Psoas muscle (tissue), 8 donors: ENCODE measurements at places on chromosomes 6 and 20. TPM values are rescaled to one million over a fixed set of nuclear protein-coding genes. Genes with fewer than 3 reads are reported as not detected.

Gene VSTM2L
- 0.84 TPM for total RNA-seq

DNA sequence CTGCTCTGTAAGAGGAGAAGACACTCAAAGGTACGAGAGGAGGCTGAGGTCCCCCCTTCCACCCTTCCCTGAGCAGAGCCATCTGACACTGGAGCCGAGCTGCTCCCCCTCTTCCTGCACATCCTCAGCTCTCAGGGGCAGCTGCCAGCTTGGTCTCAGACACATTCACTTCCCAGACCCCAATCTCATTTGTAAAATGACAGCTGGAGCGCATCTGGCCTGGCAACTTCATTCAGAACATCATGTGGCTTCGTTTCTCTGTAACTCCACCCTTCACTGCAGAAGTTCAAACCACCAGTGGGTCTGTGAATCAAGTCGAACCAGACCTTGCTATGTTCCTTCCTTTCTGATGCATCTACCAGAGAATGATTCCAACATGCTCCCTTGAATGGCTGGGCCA lies 145.6 kb upstream of the CDH4 start:
- DNase-seq: no peak

Gene GMNN
- total RNA-seq: 4.1 TPM

Gene CTCFL
- total RNA-seq: not detected

DNA sequence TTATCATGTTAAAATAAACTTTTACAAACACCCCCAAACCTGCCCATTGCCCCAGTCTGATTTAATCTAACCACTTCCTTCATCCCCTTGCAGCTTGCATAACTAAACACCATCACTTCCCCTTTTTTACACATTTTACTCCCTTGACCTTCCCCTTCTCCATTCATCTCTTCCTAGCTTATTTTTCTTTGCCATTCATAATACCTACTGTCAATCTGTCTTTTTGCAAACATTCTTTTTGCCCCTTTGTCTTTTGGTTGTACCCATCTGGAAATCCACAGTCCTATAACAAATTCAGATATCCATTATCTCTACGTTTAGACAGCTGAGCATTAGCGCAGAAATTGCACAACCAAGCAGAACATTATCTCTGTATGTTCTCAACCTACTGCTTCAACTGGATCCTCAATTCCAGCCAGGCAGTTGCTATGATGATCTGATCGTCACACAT lies 51.2 kb downstream of the C6orf52 start:
- no peak for DNase-seq

DNA sequence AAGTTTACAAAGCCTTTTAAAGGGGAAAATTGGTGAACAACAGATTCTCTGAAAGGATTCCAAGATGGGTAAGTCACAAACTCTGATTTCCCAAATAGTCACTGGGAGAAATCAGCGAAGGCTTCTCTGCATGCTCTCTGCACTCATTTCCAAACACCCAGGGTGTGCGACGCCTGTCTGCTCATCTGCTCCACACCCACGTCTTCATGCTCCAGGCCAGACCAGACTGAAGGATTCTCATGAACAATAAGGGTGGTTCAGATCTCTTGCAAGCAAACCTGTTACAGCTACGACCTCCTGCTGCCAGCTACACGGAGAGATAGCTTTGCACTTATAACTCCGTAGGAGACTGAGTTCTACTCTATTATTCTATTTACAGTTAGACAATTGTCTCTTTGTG lies 1.4 kb downstream of the MC3R start:
- no peak for DNase-seq

DNA sequence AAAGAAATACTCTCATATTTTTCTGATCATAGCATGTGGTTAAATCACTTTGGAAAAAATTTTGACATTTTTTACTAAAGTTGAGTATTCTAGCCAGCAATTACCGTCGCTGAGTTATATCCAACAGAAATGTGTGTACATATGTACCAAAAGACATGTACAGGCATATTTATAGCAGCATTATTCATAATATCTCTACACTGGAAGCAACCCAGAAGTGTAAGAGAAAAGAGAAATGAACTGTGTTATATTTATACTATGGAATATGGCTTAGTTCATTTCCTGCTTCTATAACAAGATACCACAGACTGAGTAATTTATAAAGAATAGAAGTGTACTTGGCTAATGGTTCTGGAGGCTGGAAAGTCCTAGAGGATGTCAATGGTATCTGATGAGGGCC lies 474.0 kb upstream of the GJE1 start:
- DNase-seq: no peak

Gene VEGFA
- total RNA-seq: 149 TPM

Gene GPLD1
- 0.73 TPM for total RNA-seq

DNA sequence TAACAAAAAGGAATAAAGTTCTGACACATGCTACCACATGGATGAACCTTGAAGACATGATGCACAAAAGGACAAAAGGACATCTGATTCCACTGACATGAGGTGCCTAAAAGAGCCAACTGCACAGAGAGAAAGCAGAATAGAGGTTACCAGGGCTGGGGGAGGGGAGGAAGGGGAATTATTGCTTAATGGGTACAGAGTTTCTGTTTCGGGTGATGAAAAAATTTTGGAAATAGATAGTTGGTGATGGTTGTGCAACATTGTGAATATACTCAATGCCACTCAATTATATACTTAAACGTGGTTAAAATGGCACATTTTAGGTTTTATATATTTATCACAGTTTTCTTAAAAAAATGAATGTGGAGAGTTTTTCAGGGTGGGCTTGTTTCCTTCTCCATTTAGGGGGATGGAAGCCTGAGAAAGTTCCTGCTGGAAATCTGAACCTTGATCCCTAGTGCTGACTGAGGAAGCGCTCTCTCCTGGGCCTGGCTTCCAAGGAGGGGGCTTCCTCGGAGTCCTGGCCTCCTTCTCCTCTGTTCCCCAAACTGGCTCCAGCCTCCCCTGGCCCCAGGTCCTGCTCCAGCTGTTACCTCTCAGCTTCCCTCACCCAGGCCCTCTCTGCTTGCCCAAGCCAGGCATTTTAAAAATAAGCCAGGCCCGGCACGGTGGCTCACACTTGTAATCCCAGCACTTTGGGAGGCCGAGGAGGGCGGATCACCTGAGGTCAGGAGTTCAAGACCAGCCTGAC lies 79.2 kb downstream of the NOL4L start:
- no peak for DNase-seq

DNA sequence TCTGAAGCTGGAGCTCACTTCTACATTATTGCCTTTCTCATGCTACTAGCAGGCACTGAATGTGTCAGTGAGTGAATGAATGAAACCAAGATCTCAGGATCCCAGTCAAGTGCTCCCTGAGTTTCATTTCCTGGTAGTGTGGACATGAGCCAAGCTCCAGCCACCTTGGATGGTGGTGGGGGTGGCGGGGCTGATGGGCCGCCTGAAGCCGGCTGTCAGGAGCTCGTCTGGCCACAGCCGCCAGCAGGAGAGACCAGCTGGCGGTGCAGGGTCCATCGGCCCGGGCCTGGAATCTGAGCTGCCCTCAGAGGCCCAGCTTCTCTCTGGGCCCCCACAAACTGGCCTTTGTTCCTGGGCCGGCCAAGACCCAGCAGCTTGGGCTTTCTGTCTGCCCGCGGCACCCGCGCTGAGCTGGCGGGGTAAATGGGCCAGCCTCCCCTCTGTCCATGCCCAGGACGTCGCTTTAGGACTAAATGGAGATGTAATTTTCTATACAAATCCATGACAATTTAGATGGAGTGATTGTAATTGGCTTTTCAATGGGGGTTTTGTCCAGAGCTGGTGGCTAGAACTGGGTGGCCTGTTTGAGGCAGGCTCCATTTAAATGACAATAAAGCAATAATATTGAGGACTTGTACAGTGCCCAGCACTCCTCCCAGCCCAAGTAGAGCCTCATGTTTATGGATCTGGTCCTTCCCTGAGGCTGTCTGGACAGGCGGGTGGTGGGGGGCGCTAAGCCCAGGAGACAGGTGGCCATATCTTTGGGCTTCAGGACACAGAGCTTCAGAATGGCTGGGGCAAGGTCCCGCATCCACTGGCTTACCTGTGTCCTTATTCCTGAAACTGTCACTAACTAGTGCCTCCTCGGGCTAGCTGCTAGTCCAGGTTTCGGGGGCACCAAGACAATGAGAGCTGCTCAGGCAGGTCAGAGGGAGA lies 43.5 kb downstream of the NOL4L start:
- no peak for DNase-seq

DNA sequence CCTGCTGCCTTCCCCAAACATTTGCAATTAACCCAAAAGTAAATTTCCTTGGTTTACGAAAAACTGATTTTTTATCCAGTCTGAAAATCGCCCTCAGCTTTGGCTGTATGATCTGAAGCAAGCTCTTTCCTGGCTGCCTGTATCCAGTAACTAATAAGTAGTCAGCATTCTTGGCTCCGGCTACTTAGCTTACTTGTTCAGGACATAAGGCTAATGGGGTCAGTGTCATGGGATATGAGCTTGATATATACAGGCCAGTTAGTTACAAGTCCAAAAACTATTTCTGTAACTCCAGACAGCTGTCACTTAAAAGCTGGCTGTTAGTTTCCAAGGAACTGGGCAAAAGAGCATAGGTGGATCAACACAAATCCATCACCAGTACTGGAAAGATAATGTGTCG lies 56.2 kb downstream of the KHDC1L start:
- no peak for DNase-seq

- no peak for DNase-seq
Observed at GRCh38 chr6:52504782-52505136, 72.1 kb downstream of the TRAM2 start.

- no peak for DNase-seq
Observed at GRCh38 chr20:20690676-20691476, 21.6 kb downstream of the RALGAPA2 start.

DNA sequence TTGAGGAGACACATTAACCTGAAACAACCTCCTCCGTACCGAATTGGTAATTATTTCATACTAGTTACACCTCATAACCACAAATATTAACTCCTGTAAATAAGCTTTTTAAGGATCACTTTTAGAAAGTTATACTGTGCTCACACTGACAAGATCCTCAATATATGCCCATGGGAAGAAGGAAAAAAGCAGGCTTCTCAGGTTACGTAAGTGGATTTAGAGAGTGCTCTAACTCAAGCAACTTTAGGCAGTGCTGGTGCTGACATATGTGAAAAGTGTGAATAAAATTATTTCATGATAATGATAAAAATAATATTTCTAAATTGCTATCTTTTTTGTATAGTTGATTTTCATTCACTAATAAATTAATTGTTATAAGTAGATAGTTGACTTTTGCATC lies 76.1 kb downstream of the PRKN start:
- DNase-seq: no peak

DNA sequence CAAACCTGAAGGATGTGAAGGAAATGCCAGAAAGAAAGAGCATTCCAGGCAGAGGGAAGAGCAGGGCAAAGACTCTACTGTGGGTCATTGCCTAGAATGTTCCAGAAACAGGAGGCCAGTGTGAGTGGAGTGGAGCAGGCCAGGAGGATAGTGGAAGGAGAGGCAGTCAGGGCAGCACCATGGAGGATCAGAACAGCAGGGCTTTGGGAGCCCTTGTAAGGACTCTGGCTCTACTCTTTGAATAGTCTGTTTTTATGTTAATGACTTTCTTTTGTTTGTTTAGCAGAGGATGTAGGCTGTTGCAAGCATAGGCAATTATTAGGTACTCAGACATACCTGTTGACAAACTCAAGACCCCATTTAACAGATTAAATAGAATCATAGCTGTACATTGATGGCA lies 23.6 kb upstream of the FBXL4 start:
- no peak for DNase-seq

- DNase-seq: no peak
Observed at GRCh38 chr6:161273274-161273751, 548 bp downstream of the AGPAT4 start.

GRCh38 chr20:10321138-10321717 lies 102.6 kb downstream of the SNAP25 start:
- DNase-seq: no peak

- no peak for DNase-seq
Observed at GRCh38 chr20:44081476-44081875, 105.5 kb downstream of the JPH2 start.

DNA sequence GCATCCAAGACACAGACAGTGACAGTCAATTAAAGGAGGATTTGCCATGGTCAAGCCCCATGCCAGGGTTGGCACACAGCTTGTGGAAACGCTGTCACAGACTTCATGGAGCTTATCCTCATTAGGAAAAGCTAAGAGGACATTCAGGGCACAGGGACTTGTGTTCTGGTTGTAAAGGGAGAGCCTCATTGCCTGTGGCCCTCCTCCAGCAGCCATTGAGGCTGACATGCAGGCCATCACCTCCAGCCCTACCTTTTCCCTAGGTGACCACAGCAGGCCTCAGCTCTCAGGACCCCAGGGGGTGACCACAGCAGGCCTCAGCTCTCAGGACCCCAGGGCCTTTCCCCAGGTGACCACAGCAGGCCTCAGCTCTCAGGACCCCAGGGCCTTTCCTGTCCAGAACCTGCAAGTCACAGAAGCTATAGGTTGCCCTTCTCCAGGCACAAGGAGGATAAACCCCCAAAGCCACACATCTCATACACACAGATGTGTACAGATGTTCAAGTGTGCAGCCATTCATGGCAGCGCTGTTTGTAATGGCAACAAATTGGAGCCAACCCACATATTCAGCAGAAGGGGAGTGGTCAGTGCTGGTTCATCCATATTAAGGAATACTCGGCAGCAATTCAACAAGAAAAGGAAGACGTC lies 26.1 kb downstream of the DUSP22 start:
- no peak for DNase-seq

Gene BMP2
- 2.9 TPM for total RNA-seq

- no peak for DNase-seq
Observed at GRCh38 chr6:29749668-29750067, 26.4 kb downstream of the HLA-F start.

DNA sequence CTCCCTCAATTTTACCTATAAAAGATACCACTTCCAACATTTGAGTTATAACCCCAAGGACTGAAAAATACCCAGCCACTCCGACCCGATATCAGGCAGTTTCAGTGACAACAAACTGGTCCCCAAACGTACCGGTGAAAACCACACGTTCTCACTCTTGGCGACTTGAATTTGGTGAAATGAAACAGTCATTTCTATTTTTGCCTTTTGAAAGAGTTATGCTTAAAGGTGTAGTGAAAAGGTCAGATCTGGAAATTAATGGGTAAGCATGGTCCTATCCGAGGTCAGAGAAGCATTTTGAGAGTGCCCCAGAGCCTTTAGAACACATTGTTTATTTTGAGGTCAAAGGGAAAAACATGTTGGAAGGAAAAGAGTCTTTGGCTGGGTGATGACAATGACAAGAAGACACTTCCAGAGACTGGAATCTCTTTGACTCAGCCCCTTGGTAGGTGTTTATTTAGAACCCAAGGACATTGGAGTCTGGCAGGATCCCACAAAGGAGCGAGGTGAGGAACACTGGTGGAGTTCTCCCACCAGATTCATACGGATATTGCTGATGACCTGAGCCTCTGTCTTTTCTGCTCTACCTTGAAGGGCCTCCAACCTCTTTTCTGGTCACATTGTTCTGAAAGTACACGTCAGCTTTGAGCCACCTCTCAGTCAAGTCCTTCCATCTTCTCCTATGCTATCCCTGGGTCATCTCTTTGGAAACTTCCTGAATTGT lies 235.0 kb downstream of the GMPR start:
- no peak for DNase-seq

DNA sequence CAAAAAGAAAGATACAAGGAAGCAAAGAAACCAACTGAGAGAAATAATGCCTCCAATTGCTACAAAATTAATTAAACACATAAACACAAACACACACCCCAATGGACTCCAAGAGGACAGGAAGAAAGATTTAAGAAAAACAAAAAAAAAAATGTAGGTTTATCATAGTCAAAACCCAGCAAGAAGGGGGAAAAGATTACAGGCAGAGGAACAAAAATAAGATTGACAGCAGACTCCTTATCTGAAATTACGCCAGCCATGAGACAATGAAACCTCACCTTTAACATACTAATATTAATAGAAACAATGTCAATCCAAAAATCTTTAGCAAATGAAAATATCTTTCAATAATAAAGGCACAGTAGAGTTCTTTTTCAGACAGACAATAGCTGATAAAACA lies 155.8 kb downstream of the RNGTT start:
- DNase-seq: no peak

Gene PRKN
- 12.9 TPM for total RNA-seq
